ENCODE measurements at places on chromosomes 7 and 10. TPM values are rescaled to one million over a fixed set of nuclear protein-coding genes. Genes with fewer than 3 reads are reported as not detected.
A peak's percentile ranks its signal among the peaks of the same experiment; 100 is the strongest.

The MSMB gene
- not detected for total RNA-seq

The ADAM22 gene
- 1.0 TPM for total RNA-seq

The LRRC18 gene
- not detected for total RNA-seq

The ZNF438 gene
- 11.6 TPM for total RNA-seq

The AKR1D1 gene
- total RNA-seq, result not detected

The SORCS1 gene
- total RNA-seq, result 11.9 TPM

DNA sequence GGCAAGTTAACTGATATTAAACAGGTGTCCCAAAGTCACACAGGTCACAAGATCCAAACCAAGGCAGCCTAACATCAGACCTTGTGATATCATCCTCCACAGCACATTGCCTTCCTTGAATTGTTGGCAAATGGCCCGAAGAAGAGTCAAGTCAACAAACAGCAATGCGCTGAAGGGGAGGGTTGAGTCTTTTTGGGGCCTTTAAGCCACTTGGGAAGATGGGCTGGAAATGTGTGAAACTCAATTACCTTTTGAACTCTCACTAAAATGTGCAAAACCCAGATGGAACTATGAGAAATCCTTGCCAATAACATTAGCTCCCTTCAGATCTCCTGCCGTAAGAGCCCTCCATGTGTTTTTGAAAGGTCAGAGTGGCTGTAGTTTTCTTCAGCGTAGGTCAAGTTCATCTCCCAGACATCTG is 47.9 kb upstream of the STK17A start:
- no peaks in the 10 kb centered on the region for H3K27me3 ChIP-seq
- H3K27ac ChIP-seq, result no peak overlapping the region
- no peaks in the 10 kb centered on the region for H3K36me3 ChIP-seq
- DNase-seq, result no peak

DNA sequence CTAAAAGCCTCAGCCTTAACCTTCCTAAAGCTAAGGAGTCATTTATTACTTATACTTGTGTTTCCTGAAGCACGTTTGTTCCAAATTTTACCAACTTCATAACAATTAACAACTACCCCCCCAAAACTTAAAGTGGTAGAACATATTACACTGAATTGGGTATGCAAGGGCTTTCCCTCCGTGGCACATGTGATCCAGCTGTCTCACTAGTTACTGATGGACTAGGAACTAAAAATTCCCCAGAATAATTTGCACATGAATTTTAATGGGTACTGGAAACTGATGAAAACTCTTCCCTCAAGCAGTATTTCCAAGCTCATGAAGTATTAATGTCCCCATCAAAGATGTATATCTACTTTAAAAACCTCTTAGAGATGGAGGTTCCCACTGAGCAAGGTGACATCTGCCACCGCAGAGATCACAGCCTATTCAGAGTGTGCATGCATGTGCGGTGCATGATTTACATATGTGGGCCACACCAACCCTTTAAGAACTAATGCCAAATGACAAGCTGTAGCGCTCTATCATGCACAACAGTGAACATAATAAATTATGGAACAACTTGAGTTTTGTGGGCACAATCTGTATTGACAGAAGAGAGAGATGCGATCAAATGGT is 139.9 kb upstream of the ADCY1 start:
- H3K27ac ChIP-seq, result no peak overlapping the region
- H3K4me1 ChIP-seq, result no peaks in the 10 kb centered on the region
- H3K4me3 ChIP-seq, result no peak overlapping the region

DNA sequence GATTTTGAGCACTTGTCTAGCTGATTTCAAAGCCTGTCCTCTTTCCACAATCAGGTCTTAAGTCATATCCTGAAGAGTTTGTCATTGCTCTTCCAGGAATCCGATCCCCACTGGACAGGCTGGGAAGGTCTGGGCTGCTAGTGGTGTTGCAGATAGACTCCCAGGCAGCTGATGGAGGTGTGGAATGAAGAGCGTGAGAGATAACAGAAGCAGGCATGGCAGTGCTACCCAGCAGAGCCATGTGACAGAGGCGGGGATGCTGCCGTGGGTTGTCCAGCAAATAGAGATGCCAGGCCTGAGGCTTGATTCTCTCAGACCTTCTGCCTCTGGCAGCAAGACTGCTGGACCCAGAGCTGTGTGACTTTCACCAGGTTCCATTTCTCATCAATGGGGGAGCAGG is 116.5 kb upstream of the EEPD1 start:
- peak overlapping the region; percentile 56 for H3K27ac ChIP-seq
- H3K27me3 ChIP-seq, result no peaks in the 10 kb centered on the region
- DNase-seq, result no peak
- peaks cover 12% of the 10 kb centered on the region for H3K4me1 ChIP-seq
- H3K4me3 ChIP-seq, result no peak overlapping the region
- no peaks in the 10 kb centered on the region for H3K36me3 ChIP-seq

DNA sequence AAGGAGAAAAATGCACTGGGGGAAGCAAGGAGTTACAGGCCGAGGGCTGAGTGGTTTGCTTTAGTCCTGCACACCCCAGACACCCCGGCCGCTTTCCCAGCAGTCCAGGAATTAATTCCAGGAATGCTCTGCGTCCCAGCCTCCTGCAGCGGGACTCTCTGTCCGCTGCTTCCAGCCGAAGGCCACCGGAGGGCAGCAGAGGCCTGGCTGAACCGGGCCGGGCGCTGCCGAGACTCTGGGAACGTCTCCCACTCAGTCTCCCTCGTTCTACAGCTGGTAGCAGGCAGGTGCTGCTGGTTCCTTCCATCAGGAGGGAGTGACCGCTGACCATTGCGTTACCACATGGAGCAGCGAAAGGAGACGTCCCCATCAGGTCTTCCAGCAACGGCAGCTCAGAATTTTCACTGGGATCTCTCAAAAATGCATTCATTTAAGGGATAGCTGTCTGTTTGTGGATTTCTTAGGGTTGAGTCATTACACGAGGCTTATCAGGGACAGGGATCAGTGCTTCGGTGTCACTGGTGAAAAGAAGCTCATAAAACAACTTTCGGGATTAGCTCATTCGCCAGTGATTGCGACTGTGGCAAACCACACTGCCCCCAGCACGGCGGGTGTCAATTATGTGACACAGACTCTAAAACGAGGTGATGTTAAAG is 24.9 kb upstream of the PITRM1 start:
- H3K36me3 ChIP-seq, result no peaks in the 10 kb centered on the region
- peak overlapping the region; percentile 10 for H3K4me3 ChIP-seq
- H3K27me3 ChIP-seq, result no peaks in the 10 kb centered on the region
- no peak for DNase-seq

GRCh38 chr7:55827577-55827976 is 35.0 kb downstream of the SEPTIN14 start:
- no peaks in the 10 kb centered on the region for H3K36me3 ChIP-seq
- H3K27ac ChIP-seq, result no peak overlapping the region
- no peak for DNase-seq

DNA sequence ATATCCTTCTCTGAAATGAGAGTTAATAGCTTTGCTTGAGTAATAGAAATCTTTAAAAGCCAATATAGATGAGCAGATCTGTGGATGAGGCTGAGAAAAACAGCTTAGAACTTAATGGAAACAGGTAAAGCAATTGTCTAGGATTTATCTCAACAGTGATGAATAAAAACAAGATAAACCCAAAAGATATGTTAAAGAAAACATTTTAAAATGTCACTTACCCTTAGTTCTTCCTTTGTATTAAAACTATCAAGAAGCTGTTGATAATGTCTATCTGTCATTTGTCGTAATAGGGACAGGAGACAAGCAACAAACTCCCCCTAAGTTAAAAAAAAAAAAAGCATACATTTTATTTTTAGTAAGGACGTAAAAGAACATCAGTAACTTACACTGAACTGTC is 272.1 kb upstream of the IMMP2L start:
- DNase-seq, result no peak

GRCh38 chr10:100522107-100522801 is 2.6 kb upstream of the SEC31B start:
- peaks cover 55% of the 10 kb centered on the region for H3K36me3 ChIP-seq
- H3K4me3 ChIP-seq, result no peak overlapping the region
- no peak for DNase-seq

DNA sequence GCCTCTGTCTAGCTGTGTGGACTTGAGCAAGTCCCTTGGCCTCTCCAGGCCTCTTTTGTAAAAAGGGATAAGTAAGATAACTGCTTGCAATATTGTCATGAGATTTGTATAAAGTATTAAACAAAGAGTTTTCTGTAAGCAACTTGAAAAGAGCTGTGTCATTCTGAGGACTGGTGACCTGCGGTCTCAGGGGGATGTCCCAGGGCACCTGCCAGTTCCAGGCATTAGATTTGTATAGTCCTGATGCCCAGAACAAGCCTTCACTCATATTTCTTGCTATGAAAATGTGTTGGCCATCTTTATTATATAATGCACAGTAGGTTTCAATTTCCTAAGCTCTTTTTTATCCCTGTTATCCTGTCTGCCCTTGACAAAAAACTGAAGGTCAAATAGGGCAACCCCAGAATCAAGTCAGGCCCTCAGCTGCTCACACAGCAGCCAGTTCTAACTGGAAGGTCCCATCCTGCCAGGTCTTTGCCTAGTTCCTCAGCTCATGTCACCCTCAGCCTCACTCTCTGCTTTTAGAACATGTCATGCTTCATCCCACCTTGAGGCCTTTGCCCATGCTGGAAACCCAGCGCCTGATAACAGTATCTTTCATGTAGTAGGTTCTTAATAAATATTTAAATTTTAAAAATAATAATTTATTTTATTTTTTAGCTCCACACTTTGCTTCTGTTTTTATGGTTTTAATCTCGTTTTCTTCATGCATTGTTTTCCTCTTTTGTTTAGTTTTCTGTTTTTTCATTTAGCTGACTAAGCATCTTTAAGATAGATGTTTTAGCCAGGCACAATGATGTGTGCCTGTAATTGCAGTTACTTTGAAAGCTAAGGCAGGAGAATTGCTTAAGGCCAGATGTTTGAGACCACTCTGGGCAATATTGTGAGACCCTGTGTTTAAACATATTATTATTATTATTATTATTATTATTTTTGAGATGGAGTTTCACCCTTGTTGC is 87.5 kb upstream of the ZNF92 start:
- no peak overlapping the region for H3K27ac ChIP-seq
- no peak overlapping the region for H3K4me3 ChIP-seq
- no peak for DNase-seq

DNA sequence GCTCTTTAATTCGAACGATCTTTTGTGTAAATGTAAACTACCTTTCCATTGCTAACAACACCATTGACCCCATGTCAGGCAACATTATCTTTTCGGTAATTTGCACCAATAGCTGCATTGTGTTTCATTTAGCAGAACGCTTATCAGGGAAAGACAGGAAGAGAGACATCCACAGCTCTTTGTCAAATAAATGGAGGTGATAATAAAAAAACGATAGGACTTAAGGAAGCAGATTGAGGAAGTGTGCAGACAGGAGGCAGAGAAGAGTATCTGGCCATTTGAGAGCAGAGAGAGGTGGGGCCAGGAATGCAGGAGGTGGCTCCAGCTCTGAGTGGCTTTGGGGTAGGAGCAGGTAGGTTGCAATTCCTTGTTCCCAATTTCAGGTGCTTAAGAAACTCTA is 37.5 kb upstream of the ADARB2 start:
- H3K4me3 ChIP-seq, result no peak overlapping the region
- no peak for DNase-seq

DNA sequence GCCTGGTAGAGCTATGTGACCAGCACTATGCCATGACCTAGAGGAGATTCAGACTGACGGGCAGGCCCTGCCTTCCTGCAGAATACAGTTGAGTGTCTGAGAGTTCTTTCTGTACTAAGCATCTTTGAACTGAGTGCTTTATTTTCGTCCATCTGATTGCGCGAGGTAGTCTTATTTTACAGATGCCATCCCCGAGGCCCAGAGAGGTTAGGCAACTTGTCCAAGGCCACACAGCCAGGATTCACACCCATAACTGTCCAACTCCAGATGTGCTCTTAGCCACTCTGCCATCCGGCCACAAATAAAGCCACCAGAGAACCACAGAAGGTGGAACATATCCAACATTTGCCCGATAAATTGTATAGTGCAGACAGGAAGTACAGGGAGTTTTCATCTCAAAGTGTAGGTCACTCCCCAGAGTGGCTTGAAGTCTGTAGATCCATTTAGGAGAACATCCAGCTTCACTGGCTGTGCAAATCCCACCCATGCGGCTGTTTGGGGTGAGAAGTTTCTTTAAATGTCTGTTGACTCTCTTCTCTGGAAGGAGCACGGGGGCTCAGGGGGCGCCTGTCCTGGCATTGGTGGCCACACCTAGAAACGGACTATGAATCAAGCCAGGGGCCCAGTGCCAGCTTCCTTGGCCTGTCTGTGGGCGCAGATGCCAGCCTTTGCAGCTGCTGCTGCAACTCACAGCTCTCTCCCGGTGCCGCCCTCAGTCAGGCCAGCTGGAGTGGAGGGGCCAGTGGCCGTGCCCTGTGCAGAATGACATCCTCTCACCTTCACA is 11.1 kb downstream of the CHST3 start:
- H3K27me3 ChIP-seq, result no peaks in the 10 kb centered on the region
- DNase-seq, result no peak
- H3K4me1 ChIP-seq, result peaks cover 98% of the 10 kb centered on the region
- H3K27ac ChIP-seq, result peak overlapping the region; percentile 83

- no peaks in the 10 kb centered on the region for H3K36me3 ChIP-seq
- peaks cover 12% of the 10 kb centered on the region for H3K4me1 ChIP-seq
- no peaks in the 10 kb centered on the region for H3K27me3 ChIP-seq
- no peak overlapping the region for H3K4me3 ChIP-seq
These were observed 58.1 kb upstream of the ST8SIA6 start for GRCh38 chr10:17512341-17513001.

DNA sequence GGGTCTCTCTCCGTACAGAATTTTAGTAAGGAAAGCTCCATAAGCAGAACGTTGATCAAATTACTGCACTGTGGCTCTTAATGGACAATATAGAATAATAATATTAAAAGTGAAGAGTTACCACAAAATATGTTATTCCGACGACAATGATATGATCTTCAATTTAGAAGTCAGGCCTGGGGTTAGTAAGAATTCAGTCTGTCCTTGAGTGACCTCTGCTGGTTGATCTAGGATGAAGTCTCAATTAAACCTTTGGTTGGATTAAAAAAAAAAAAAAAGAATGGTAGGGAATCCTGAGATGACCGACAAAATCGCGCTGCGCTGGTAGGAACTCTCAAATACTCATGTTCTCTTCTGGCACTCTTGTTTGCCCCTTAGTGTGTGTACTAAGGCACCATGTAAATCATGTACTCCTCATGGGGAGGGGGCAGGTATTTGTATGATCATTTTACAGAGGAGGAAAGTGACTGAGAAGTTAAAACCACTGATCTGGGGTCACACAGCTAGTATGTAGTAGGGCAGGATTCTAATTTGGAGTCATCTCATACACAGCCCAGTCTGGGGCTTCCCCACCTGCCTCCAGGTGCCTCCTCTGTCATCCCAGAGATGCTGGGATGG is 161.3 kb upstream of the NPVF start:
- DNase-seq, result peak; percentile 53
- peaks cover 78% of the 10 kb centered on the region for H3K4me1 ChIP-seq
- H3K4me3 ChIP-seq, result no peak overlapping the region
- peak overlapping the region; percentile 12 for H3K27ac ChIP-seq
- no peaks in the 10 kb centered on the region for H3K27me3 ChIP-seq

Measured in esophagus muscularis mucosa (tissue), 4 donors.